Ureter (tissue), 1 donor: ENCODE measurements at places on chromosomes 4 and X. TPM values are rescaled to one million over a fixed set of nuclear protein-coding genes. Genes with fewer than 3 reads are reported as not detected.

SYTL4 gene
- 11.4 TPM for total RNA-seq

IRS4 gene
- total RNA-seq = 0.96 TPM

GRCh38 chr4:109989044-109989443 lies 76.4 kb downstream of the EGF start:
- DNase-seq = peak; percentile 62

DNA sequence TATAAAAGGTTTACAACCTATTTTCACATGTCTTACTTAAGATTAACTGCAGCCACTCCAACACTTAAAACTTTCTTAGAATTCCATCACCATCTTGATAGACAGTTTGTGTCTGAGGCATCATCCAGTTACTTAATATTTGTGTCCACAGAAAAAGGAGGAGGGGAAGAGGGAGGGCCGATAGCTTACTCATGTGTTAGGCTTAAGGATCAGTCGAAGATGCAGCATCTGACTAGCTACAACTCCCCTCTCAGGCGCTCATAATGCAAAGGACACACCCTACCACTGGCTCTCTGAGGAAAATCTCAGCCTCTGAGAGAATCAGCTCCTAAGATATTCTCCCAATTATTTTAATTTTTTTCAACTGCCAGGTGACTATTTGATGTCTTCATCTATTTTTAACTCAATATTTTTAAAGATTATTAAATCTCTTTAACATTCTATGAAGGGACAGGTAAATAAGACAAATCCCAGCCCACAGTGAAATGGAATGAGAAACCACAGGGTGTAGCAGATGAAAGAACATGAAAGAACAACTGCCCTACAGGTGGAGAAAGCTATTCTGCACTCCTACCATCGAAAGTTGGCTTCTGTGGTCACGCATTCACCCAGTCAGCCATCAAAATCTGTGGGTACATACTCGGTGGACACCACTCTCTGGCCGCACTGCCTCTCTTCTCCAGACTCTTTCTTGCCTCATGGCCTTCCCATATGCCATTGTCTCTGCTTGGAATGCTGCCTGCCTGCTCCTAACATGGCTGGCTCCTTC lies 48.0 kb downstream of the ARAP2 start:
- DNase-seq = no peak

DNA sequence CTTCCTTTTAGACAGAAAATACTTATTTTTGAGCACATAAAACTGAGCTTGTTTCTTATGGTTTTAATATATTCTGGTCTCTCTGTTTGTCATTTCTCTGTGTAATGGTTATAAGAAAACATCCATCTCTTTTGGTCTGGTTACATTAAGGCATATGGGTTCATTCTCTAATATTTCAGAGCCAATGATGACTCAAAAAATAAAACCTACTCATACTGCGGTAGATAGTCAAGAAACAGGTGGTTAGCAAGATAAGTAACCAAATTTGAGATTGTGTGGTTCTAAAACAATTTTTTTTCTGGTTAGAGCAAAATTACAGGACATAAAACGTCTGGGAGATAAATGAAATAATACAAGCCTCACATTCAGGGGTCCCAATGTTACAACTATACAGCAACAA lies 654.5 kb downstream of the STIM2 start:
- no peak for DNase-seq

GRCh38 chr4:143054971-143055370 lies 129.7 kb upstream of the USP38 start:
- DNase-seq = no peak

F11 gene
- not detected for total RNA-seq

DNA sequence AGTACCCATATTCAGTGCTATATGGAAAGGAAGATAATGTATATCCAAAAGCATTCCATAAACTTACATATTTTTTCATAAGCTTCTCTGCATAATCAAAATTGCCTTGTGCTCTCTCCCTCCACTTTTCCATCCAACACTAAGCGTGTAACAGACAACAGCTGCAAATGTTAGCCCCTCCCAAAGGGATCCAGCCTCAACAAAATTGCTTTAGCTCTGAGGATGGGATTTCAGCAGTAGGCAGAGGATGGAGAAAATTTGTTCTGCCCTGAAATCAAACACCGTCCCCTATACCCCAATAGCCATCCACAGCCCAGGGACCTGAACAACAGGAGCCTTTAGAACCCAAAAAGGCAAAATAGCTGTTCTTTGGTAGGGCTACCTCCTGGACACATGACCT lies 28.8 kb upstream of the FGF13 start:
- DNase-seq = no peak

- DNase-seq = no peak
These were observed 34.1 kb upstream of the HHIP start for GRCh38 chr4:144611850-144612249.

TAF1 gene
- 82.3 TPM for total RNA-seq

DNA sequence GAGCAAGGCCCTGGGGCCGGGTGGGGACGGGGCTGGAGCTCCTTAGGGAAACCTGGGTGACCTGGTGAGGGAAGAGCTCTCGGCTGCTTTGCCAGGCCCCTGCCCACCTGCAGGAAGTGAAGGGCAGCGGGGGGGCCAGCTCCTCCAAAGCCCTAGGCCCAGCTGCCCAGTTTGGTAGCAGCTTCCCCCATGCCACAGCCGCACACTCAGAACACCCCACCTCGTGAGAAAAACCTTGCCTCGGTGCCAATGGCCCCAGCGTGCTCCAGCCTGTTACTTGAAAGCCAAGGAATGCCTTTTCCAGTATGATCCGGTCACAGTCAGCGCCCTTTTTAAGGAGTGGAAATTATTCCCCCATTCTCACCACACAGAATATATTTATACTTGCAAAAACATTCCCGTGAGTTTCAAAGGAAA lies 38.3 kb downstream of the ACOX3 start:
- DNase-seq = peak; percentile 76

- no peak for DNase-seq
These were observed 23.4 kb upstream of the SLC10A7 start for GRCh38 chr4:146545102-146545501.

GRCh38 chr4:2570551-2571222 lies 34.2 kb downstream of the FAM193A start:
- DNase-seq = no peak

DNA sequence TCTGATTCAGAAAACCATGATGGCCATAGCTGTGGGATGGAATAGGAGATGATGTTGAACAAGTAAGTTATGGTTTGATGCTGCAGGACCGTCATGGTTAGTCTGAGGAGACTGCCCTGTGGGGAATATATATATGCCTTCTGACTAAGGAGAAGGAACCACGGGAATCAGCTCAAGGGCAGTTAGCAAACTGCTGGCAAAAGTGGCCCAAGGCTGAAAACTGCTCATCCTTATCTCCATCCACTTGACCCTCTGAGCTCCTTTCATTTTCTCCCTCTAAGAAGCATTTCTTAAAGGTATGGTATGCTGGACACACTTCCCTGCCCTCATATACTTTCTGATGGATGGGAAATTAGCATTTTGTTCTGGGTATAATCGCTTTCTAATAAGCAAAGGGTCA lies 161.9 kb downstream of the ENOX2 start:
- no peak for DNase-seq

BEX1 gene
- 2.4 TPM for total RNA-seq

AKAP14 gene
- total RNA-seq = not detected

F8A2 gene
- total RNA-seq = not detected

DNA sequence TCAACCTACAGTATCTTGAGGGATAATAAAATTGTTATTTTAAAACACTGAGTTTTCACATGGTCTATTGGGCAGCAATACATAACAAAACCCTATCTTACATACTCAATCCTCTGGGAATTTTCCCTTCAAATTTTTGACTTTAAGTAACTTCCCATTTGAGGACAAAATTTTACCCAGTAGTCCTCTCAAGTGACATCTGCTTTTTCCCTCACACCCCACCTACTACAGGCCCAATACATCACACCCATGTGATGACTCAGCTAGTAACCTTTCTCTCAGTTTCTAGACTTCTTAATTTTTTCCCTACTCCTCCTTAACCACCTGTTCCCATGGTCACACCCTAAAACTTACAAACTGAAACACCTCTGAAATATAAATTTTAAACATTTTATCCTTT lies 12.2 kb upstream of the RAP1GDS1 start:
- no peak for DNase-seq

- DNase-seq = no peak
These were observed 3.8 kb downstream of the WDR1 start for GRCh38 chr4:10112658-10113284.

DNA sequence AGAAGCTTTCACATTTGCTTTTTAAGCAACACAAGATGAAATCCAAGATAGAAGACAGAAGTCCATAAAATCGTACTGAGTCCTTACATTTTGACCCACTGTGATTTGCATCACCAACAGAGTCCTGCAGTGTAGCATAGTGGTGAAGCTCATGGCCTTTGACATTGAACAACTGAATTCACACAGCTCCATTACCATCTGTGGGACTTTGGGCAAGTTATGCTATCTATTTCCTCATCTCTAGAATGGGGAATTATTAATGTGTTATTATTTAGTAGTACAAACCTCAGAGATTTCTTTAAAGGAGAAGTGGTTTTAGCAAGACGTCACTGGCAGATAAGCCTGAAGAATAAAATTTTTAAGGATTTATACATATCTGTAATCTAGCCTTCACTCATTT lies 10.7 kb downstream of the GPRIN3 start:
- no peak for DNase-seq

DNA sequence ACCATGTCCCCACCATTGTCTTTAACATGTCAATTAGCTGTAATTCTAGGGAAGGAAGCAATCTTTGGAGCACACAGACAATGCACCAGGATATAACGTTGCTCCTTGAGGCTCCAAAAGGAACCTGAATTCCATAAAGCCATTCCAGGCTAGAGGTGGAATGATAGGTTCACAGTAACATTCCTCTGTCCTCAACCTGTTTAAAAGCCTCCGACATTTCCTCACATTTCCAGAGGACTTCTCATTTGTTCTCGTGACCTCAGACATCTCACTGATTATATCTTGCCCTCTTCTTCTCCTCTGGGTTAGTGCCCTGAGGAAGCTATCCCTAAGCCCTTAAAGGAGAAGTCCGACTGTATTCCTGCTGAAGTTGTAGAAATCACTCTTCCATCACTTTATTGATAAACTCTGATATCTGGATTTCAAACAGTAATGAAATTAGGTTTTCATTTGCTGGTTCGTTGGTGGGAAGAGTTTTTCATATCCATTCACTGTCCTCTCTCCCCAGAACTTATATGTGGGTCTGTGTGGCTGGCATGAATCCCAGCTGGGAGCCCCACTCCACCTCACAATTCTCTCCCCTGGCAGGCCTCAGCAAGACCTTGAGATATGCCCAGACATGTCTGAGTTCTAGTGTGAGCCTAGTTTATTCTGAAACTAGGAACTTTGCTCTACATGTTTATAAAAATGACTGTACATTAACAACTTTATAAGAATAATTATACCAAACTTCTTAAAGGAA lies 44.2 kb upstream of the PRSS12 start:
- no peak for DNase-seq

DNA sequence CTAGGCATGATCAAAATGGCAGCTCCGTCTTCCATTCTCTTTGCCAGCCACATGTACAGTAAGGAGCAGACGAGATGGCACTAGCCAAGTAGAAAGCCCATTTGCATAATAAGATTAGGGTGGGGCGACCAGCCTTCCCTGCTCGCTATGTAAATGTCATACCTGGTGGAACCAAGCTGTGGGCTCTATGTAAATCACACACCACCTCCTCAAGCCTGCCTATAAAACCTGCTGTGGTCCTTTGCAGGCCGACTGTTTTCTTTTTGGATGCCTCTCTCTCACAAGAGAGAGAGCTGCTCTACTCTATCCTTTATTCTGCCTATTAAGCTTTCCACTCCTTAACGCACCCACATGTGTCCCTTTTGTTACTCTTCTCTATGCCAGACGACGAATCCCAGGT lies 1472.7 kb downstream of the ARAP2 start:
- DNase-seq = no peak

GRCh38 chr4:105751718-105752299 lies 43.2 kb downstream of the GSTCD start:
- no peak for DNase-seq

- no peak for DNase-seq
These were observed 29.1 kb upstream of the TRO start for GRCh38 chrX:54891573-54891972.

- DNase-seq = no peak
These were observed 91.5 kb downstream of the GEMIN8 start for GRCh38 chrX:13938051-13938828.

- DNase-seq = no peak
These were observed 8.3 kb upstream of the GRPEL1 start for GRCh38 chr4:7075962-7076695.

- DNase-seq = no peak
These were observed 219.0 kb downstream of the DCTD start for GRCh38 chr4:182698212-182698611.

SMIM31 gene
- total RNA-seq = 4.6 TPM

PRKX gene
- total RNA-seq = 15.2 TPM

GRCh38 chr4:37985730-37986275 lies 25.6 kb downstream of the PTTG2 start:
- no peak for DNase-seq

DNA sequence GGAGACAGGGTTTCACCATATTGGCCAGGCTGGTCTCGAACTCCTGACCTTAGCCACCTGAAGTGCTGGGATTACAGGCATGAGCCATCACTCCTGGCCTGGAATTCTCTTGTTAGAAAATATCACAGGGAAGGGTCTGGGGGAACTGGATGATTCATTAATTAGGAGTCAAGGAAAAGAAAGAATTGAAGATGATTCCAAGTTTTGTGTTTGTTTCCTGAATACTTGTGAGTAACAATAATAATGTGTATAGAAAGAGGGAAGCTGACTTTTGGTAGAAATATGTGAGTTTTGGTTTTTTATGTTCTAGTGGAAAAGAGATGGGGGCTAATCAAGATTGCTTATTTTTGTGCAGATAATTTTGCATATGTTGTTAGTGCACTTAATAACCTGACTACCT lies 77.3 kb upstream of the CLNK start:
- no peak for DNase-seq

MFAP3L gene
- total RNA-seq = 90.2 TPM

DNA sequence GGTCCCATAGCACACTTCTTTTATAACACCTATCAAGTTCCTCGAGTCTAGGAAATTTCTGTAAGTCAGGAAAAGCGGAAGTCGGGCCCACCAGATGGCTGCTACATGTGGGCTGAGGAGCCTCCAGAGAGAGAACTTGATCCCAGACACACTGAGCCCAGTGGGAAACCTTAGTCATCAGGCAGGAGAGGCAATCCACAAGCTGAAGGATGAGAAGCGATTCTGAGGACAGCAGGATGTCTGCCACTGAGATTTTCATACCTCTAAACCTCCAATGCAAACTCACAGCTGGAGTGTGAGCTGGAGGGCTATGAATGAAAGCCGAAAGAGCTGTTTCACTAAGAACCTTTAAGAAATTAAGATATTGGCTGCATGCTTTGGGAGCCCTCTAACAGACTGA lies 52.6 kb upstream of the PDHA1 start:
- DNase-seq = no peak

- DNase-seq = no peak
These were observed 25.7 kb downstream of the MAPK10 start for GRCh38 chr4:86334020-86334750.

- peak; percentile 90 for DNase-seq
These were observed at the start of gene TMEM187 for GRCh38 chrX:153972368-153973126. Gene TMEM187 (plus strand): TSS chrX:153972754. CDS start chrX:153982063, 9,309 bp downstream.

GRCh38 chr4:165383591-165384073 lies 4.8 kb downstream of the CPE start:
- no peak for DNase-seq

- no peak for DNase-seq
These were observed 35.5 kb downstream of the TET2 start for GRCh38 chr4:105182211-105182610.

- no peak for DNase-seq
These were observed 91.0 kb upstream of the BCOR start for GRCh38 chrX:40188573-40189417.

MAGEA12 gene
- not detected for total RNA-seq

GRCh38 chrX:93594780-93595179 lies 78.6 kb downstream of the NAP1L3 start:
- DNase-seq = no peak
